ENCODE measurements at places on chromosomes 4 and X. TPM values are rescaled to one million over a fixed set of nuclear protein-coding genes. Genes with fewer than 3 reads are reported as not detected.

COL25A1 gene
- 0.91 TPM for total RNA-seq

NEIL3 gene
- 0.89 TPM for total RNA-seq

RASGEF1B gene
- total RNA-seq: 1.1 TPM

USP51 gene
- total RNA-seq: 2.3 TPM

ATP6AP1 gene
- 172 TPM for total RNA-seq

PDCL2 gene
- total RNA-seq: not detected

SYNPO2 gene
- total RNA-seq: 56.6 TPM

SPANXA2 gene
- total RNA-seq: not detected

HDX gene
- 5.2 TPM for total RNA-seq

NEUROG2 gene
- total RNA-seq: not detected

NAP1L2 gene
- 1.3 TPM for total RNA-seq

SLITRK4 gene
- 2.0 TPM for total RNA-seq

NOA1 gene
- 17.8 TPM for total RNA-seq

DCHS2 gene
- not detected for total RNA-seq

DGKK gene
- not detected for total RNA-seq

GALNTL6 gene
- not detected for total RNA-seq

CYTL1 gene
- 0.72 TPM for total RNA-seq

TLR1 gene
- total RNA-seq: 1.5 TPM

ADGRG4 gene
- under 0.01 TPM for total RNA-seq

UGT2B15 gene
- total RNA-seq: not detected

RAB41 gene
- not detected for total RNA-seq

ANXA3 gene
- total RNA-seq: 70.6 TPM

NRK gene
- 1.1 TPM for total RNA-seq

RNF175 gene
- not detected for total RNA-seq

NWD2 gene
- not detected for total RNA-seq

NAP1L3 gene
- total RNA-seq: 8.3 TPM

RPL34 gene
- total RNA-seq: 462 TPM

YIPF7 gene
- not detected for total RNA-seq

TAPT1 gene
- total RNA-seq: 29.8 TPM

NPNT gene
- total RNA-seq: not detected

OTC gene
- total RNA-seq: not detected

SLC49A3 gene
- total RNA-seq: 3.4 TPM

GLUD2 gene
- total RNA-seq: 1.7 TPM

NDP gene
- total RNA-seq: 17.2 TPM

LYAR gene
- total RNA-seq: 8.0 TPM

CFAP99 gene
- 0.13 TPM for total RNA-seq

AWAT1 gene
- total RNA-seq: not detected

GSX2 gene
- total RNA-seq: not detected

ZNF280C gene
- 2.6 TPM for total RNA-seq

JCHAIN gene
- 0.13 TPM for total RNA-seq

DCX gene
- not detected for total RNA-seq

TLL1 gene
- 0.10 TPM for total RNA-seq

MOSPD2 gene
- 13.0 TPM for total RNA-seq

Data from smooth muscle cell of the pulmonary artery (primary cell).